Activated CD4-positive, alpha-beta T cell treated with anti-CD3 and anti-CD28 coated beads for 36 hours (primary cell): ENCODE measurements at places on chromosomes 7 and 10. TPM values are rescaled to one million over a fixed set of nuclear protein-coding genes. Genes with fewer than 3 reads are reported as not detected.

- DNase-seq: peak; percentile 65
Measured at GRCh38 chr10:27223964-27224363, 16.6 kb downstream of the ACBD5 start.

GRCh38 chr10:86936661-86937501 lies 20.5 kb downstream of the MMRN2 start:
- no peak for DNase-seq

HACD1 gene
- total RNA-seq: 2.2 TPM

- DNase-seq: peak; percentile 73
Measured at GRCh38 chr10:49679480-49679893, at the start of gene C10orf53. TSS of gene C10orf53 (plus strand) at chr10:49679651. CDS start at chr10:49679698, 47 bp downstream.

GRCh38 chr7:73908123-73908611 lies 47.2 kb downstream of the TMEM270 start:
- no peak for DNase-seq

- DNase-seq: peak; percentile 74
Measured at GRCh38 chr10:61992671-61993668, 91.5 kb downstream of the ARID5B start.

- no peak for DNase-seq
Measured at GRCh38 chr10:62584731-62585130, 210.6 kb downstream of the ZNF365 start.

DNA sequence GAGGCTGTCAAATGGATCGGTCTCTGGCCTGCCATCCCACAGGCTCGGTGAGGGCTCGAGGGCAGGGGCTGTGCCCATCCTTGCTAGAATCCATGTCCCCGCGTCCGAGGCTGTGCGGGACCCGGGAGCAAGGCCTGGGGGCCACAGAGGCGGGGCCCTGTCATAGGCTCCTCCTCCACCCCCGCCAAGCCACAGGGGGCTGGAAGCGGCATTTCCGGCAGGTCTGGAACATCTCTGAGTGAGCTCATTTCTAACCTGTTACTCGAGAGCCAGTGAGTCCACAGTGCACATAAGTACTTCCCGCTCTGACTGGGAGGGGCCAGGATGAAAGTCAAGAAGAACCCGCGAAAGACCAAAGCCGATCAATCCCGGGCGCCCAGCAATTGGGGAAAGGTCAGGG lies 57.6 kb downstream of the NKX6-2 start:
- DNase-seq: no peak

- no peak for DNase-seq
Measured at GRCh38 chr10:33381451-33382215, 47.2 kb upstream of the NRP1 start.

GRCh38 chr10:96513698-96514561 lies at the start of gene TLL2:
TSS of gene TLL2 (minus strand) at chr10:96513926. CDS start at chr10:96513685, 241 bp downstream.
- peak; percentile 80 for DNase-seq

ACBD7 gene
- 2.4 TPM for total RNA-seq

PLXDC2 gene
- total RNA-seq: not detected

DNA sequence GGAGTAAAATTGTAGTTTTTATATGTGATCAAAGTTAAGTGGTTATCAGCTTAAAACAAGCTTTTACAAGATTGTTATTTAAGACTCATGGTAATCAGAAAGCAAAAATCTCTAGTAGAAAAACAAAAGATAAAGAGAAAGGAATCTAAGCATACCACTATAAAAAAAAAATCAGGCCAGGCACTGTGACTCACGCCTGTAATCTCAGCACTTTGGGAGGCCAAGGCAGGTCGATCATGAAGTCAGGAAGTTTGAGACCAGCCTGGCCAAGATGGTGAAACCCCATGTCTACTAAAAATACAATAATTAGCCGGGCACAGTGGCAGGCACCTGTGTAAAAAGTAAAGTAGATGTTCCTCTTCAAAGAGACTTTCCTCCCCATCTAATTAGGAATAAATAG lies 265.9 kb upstream of the NRP1 start:
- DNase-seq: no peak

DNA sequence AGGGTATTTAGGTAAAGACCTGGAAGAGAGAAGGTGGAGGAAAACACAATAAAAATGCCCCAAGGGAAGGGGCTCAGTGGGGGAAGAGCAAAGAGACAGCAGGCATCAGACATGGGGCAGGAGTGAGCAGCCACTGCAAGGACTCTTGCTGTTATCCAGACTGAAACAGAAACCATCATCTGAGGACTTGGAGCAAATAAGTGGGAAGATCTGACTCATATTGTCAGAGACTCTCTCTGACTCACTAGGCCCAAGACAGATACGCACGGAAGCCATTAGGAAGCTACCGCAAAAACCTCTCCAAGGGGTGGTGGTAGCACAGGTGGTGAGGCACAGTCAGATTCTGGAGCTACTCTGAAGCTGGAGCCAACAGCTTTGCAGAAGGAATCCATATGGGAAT lies 110.7 kb downstream of the RNF32 start:
- peak; percentile 72 for DNase-seq

- DNase-seq: no peak
Measured at GRCh38 chr7:128936798-128937197, 929 bp upstream of the IRF5 start.

GRCh38 chr10:132431537-132432175 lies 34.7 kb downstream of the PWWP2B start:
- DNase-seq: no peak

TMEM130 gene
- not detected for total RNA-seq

DNA sequence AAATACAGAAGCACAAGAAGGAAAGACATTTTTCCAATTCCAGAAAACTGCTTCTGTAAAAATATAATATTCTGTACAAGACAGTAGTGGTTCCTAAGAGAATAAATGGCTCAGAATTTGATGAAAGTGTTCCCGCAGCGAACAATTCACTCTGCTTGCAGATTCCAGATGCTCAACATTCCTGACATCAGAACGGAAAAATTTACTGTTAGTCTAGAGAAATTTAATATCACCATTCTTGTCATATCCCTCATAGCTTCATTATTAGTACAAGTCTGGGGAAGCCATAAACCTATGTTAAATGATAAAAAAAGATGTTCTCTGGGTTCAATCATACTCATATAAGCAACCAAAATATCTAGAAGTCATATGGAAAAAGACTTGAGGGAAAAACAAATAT lies 83.6 kb downstream of the MPP7 start:
- no peak for DNase-seq

CHAT gene
- not detected for total RNA-seq

FAM241B gene
- 6.3 TPM for total RNA-seq

BICC1 gene
- total RNA-seq: not detected

TRIM50 gene
- not detected for total RNA-seq

DNA sequence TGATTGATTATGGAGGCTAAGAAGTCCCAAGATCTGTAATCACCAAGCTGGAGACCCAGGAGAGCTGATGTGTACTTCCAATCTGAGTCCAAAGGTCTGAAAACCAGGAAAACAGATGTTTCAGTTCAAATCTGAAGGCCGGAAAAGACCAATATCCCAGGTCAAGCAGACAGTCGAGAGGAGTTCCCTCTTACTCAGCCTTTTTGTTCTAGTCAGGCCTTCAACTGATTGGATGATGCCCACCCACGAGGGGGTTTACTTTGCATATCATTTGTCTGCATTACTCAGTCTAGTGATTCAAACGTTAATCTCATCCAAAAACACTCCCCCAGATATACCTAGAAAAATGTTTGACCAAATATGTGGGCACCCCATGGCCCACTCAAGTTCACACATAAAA lies 7.4 kb upstream of the ARID5B start:
- DNase-seq: peak; percentile 24

BHLHA15 gene
- total RNA-seq: 0.47 TPM

CDK13 gene
- total RNA-seq: 47.6 TPM

GRCh38 chr7:121329191-121330052 lies 622 bp downstream of the WNT16 start:
- peak; percentile 52 for DNase-seq

- no peak for DNase-seq
Measured at GRCh38 chr10:21039721-21040120, 142.6 kb upstream of the NEBL start.

DNA sequence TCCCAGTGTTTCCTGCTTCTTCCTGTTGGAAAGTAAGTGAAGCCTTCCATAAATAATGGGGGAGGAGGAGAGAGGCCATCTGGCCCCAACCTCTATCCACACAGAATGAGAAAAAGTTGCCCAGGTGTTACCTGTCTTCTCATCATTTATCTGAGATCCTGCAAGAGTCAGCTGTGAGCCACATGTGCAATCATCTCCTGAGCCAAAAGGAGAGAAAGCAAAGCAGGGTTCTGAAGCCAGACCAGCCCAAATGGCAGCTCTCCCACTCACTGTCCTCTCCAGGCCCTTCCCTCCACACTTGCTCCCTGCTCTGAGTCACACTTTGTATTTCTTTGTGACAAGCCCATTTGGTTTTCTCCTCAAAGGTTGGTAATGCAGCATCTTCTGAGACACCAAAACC lies 65.9 kb downstream of the FAM204A start:
- DNase-seq: no peak

GRCh38 chr10:88289342-88289741 lies 293.8 kb downstream of the RNLS start:
- no peak for DNase-seq

DNA sequence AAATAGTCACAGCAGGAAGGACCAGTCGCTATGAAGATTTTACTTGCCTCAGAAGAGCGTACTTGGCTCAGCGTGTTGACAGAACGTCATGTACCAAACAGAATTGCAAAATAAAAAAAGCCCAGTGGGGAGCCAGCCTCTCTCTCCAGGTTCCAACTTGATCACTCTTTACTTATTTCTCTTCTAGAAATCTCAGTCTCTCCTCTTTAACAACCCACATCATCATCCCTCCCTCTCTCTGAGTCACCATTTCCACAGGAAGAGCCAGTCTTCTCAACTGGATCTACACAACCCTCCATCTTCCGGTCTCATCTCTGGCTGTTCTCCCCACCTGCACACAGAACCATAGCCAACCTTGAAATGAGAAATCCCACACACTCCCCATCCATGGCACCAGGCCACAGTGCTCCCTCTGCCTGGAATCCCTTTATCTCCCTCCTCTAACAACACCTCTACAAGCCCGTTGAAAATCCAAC lies 718.3 kb downstream of the GRID1 start:
- no peak for DNase-seq

NCF1 gene
- 0.78 TPM for total RNA-seq

- peak; percentile 45 for DNase-seq
Measured at GRCh38 chr7:24778543-24779282, 21.4 kb upstream of the GSDME start.

GRCh38 chr7:131249483-131249882 lies 78.2 kb upstream of the MKLN1 start:
- DNase-seq: no peak

DNA sequence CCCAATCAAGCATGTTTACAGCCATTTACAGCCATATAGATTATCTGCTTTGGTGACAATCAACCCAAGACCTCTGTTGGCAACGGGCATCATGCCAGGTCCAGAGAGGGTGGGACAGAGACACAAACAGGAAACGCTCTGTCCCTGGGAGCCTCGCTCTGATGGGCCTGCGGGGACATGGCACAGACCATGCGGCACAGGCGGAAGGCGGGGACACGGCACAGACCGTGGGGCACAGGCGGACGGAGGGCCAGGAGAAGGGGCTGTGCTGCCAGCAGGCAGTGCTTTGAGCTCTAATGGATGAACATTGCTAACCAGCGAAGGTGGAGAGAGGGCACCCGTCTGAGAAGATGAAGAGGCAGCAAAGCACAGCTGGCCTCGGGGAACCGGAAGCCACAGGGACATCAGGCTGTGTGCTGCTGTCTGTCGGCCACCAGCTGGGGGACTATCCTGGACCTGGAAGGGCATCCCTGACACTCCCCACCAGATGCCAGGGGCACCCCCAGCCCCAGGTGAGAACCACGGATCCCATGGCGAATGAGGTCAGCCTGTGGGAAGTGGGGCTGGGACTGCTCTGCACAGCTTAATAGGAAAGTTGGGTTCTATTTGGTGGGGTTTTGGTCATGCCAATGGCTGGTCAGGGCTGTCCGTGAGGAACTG lies 61.0 kb downstream of the DIP2C start:
- DNase-seq: no peak

ERVW-1 gene
- not detected for total RNA-seq

ACTA2 gene
- total RNA-seq: 10.2 TPM

GCK gene
- 0.53 TPM for total RNA-seq

LRIT1 gene
- not detected for total RNA-seq

DNA sequence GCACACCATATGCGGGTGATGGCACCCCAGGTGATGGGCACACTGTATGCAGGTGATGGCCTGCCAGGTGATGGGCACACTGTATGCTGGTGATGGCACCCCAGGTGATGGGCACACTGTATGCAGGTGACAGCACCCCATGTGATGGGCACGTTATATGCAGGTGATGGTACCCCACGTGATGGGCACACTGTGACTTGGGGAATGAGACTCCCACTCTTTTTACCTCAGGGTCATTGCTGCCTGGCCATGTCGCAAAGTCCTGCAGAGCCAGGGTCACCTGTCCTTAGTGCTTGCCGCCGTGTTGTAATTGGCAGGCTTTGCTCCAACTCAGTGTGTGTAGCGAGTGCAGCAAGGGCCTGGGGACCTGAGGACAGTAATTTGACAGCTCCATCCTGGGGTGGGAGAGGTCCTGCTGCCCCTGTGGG lies 7.6 kb upstream of the CCDC201 start:
- DNase-seq: no peak

DNA sequence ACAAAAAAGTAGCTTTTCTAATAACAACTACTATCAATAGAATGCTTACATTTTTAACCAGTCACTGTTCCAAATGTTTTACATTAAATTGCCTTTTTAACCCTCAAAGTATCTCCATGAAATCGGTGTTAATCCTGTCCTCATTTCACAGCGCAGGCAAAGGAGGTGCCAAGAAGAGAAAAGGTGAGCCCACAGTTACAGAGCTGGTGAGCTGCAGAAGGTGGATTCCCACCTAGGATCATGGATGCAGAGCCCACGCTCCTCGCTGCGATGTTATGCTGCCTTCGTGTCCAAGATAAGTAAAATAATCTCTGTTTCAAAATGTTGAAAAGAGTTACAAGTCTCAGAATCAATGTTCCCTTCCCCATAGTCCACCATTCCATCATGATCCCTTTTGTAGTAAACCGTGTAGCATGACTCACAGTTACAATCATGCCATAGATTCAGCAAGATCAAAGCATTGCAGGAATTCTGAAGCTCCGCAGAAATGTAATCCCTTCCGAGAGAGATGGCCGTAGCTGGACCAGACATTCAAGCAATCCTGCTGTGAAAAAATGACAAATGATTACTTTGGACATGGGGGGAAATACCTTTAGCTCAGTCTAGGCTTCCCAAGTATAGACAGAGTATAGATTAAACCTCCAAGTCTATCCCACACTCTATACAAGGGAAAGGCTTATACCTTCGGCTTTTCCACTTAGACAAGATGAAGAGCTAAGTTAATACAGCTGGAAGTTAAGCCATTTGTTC lies 394.7 kb upstream of the AKR1E2 start:
- no peak for DNase-seq

PITX3 gene
- total RNA-seq: 0.81 TPM

OLAH gene
- 0.16 TPM for total RNA-seq

TSPAN12 gene
- not detected for total RNA-seq
